ENCODE measurements at places on chromosomes 5 and 9.
A peak's percentile ranks its signal among the peaks of the same experiment; 100 is the strongest.

DNA sequence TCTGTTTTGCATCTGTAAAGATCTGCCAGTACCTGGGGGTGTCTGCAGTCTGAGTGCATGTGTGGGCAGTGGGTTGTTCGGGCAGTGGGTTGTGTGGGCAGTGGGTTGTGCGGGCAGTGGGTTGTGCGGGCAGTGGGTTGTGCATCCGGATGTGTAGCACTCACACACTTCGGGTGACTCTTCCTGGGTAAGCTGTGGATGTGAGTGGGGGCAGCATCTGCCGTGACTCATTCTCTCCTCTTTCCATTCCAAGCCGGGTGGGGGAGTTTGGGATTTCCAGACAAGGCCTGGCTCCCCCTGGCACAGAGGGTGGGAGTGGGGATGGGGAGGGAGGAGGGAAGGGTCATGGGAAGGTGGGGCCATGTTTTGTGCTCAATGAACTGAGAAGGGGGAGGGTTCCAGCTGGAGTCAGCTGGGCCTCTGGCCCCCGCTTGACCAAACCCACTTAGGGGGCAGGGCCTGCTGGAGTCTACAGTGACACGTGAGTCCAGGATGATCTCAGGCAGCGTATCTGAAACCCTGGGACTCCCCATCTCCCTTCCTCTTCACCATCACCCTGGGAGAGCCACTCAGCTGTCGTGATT, 8.3 kb downstream of the CRB2 start:
- peak; percentile 53 for ATAC-seq

DNA sequence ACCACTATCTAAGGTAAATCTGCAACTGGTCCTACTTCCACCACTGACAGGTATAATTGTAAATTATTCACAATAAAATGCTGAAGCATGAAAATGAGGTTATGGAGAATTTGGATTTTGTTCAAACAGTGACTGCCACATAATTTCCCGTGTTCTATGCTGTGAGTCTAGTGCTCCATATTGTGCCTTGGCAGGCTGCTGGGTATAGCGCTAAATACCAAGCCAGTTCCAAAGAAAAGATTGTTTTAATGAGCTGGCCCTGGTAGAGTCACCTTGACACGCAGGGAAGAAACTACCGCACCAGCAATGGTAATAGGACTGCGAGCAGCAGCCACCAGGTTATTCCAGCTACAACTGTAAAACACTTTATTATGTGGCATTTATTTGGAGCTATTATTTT, 30.4 kb downstream of the PSMB7 start:
- no peak for ATAC-seq

DNA sequence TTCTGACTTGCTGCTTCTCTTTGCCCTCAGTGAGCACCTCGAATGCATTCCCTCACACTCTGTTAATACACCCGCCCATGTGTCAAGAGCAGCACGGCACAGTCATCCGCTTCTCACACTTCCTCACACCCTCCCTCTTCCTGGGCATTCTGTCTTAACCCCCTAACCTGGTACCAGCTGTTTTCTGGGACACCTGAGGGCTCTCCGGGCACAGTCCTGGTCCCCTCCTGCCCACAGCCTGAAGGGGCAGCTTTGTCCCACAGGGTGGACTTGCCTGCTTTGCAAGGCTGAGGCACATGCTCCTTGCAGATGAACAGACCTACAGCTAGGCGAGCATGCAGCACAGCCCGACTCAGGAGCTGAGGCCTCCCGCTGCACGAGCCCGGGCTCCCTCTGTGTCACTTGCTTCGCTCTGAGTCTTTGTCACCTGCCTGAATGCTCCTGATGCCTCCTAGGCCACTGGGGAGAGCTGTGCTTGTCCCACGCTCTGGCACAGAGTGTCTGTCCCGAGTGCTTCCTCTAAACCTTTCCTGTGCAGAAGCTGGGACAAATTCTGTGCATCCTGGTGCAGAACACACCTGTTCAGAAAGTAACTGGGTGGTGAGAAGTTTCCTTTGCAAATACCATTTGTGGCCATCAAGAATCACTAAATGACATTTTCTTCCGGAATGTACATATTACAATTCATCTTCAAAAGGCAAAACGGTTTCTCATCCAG, 47.8 kb downstream of the AHRR start:
- no peak for ATAC-seq

DNA sequence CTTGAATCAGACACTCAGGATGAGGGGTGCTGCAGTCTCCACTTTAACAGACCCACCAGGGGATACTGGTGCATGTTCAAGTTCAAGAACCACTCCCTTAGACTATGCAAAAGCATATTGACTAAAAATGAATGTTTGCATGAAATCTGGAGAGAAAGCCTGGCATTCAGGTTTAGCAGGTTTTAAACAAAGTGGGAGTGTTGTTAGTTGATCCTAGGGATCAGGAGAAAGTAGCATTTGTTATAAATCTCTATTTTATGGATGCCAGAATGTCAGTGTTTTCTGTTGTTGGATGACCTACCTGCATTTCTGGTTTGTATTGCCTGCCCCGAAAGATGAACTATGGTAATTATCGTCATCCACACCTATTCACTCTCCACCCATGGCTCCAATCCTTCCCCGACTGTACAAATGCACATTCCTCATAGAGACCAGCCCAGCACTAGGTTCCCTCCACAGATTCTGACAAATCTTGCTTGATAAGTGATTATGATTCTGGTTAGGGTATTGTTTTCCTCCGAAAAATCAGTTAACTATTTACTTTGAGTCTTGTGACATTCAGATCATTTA, 17.2 kb downstream of the TMEM252 start:
- no peak for ATAC-seq

GRCh38 chr5:175478384-175479124, at the start of gene SFXN1:
Gene SFXN1 (plus strand): TSS chr5:175478560. CDS start chr5:175492104, 13,544 bp downstream.
- peak; percentile 88 for ATAC-seq

DNA sequence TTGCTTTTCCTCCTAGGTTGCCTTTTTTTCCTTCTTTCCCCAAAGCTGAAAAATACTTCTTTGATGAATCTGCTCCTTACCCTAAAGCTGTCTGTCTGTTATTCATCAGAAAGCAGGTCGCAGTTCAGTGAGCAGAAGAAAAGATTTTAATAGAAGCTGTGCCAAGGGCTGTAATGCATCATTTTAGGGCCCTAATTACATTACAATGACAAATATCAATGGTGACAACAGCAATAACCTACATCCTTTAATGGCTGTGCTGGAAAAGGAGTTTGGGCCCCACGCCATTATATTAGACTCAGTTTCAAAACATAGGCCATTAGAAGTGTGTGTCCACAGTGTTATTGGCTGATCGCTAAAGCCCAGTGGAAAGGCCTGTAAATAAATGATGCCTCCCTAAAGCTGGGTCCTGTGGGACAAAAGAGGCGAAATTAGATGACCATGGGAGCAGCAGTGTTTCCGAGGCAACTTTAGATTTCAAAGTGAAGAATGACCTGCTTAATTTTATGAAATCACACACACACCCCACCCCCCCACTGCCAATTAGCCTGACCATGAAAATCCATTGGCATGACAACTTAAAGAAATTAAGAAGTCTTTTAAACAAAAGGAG, 38.4 kb downstream of the TLE4 start:
- peak; percentile 64 for ATAC-seq

- no peak for ATAC-seq
These were observed 545.3 kb downstream of the PDE4D start for GRCh38 chr5:59348189-59348588.

GRCh38 chr5:151935135-151935695, 10.6 kb upstream of the GLRA1 start:
- ATAC-seq = peak; percentile 74

- no peak for ATAC-seq
These were observed 409.5 kb upstream of the IRX1 start for GRCh38 chr5:3186156-3186555.

DNA sequence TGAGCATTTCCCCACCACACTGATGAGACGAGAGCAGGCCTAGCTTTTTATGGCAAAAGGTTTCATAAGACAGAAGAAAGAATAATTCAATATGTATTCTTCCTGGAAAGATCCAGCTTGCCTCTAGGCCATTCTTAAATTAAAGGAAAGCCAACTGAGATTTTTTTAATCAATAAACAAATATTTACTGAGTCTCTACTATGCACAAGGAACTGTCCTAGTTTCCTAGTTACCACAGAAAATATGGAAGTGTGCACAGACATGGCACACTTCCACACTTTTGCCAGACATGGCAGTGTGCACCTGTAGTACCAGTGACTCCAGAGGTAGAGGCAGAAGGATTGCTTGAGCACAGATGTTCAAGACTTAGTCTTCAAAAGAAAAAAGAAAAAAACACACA, 281.0 kb downstream of the CETN3 start:
- ATAC-seq = peak; percentile 88

DNA sequence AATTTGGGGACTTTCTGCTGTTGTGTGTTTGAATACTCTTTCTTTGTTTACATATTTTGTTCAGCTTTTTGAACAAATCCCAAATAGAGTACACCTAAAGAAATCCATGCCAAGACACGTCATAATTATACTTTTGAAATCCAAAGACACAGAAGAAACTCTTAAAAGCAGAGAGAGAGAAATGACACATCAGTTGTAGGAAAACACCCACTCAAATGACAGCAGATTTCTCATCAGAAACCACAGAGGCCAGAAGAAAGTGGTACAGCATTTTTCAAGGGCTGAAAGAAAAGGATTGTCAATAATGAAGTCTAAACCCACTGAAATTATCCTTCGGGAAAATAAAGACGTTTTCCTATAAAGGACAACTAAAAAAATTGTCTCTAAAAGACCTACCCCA, 378.6 kb downstream of the GADD45G start:
- ATAC-seq = no peak

DNA sequence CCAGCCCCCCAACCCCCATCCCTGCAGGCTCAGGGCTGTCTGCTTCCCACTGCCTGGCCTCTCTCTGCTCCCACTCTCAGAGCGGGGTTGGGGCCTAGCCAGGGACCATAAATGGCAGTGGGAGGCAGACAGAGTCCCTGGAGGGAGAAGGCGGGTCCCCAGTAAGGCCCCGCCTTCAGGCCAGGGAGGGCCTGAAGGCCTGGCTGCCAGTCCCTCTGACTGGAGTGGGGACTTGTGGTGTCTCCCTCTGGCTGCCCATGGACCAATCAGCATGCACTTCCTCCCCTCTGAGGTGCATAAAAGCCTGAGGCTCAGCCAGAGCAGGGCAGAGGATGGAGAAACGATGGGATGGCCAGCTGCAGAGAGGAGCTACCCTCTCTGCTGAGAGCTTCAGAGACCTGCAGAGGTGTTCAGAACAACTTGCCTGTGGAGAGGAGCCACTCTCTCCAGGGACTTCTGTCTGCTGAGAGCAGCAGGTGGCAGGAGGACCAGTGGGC, 2.7 kb upstream of the BTNL9 start:
- ATAC-seq = no peak

GRCh38 chr9:116998305-116998704, 311.2 kb downstream of the TRIM32 start:
- no peak for ATAC-seq

- peak; percentile 67 for ATAC-seq
These were observed 17.7 kb upstream of the FAM120AOS start for GRCh38 chr9:93471124-93471523.

GRCh38 chr9:126628969-126629674, 15.4 kb downstream of the LMX1B start:
- ATAC-seq = no peak

GRCh38 chr9:7456377-7456776, 343.2 kb downstream of the DMAC1 start:
- ATAC-seq = peak; percentile 82

DNA sequence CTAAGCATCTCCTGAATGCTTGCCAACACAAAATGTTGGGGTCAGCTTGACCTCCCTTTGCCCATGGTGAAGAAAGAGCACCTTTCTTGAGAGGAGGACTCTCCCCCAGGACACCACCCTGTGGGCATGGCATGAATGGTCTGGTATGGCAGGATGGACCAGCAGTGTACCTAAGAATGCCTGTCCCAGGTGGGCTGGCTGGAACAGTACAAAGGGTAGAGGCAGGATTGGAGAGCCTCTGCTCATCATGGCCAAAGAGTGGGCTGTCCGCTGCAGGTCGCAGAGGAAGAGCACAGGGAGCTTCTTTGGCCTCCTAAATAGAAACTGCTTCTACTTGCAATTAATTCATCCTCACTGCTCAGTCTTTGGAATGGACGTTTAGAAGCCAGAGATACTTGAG, 131.6 kb upstream of the OSMR start:
- no peak for ATAC-seq

GRCh38 chr5:68403301-68403700, 187.7 kb downstream of the PIK3R1 start:
- ATAC-seq = peak; percentile 75

DNA sequence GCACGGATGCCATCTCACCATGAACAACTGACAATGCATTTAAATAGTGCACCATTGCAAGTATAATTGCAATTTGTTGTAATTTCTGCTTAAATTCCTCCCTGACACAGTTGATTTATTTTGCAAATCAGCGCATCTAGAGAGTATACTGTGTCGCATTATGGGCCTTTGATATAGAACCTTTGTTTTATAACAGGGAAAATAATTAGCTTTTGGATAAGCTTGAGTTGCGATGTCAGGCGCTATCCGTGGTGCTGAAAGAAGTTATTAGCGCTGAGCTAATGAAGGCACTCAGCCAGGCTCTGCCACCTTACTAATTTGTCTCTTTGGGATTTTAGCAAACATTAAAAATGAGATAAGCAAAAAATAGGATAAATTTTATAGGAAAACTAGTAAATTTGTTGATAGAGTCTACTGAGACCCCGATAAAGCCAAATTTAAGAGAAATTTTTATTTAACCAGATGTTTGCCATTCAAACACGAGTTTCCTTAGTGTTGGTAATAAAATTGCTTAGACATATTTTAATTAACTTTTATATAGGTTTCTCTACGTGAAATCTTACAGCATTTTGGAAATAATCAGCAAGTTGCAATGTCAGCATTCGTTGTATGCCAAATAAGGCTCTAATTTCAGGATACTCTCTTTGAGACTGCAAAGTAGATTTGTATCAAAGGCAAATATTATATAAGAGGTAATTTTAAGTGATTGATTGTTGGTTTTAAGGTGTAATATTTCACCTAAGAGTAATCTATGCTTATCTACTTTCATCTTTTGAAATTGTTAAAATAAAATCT, 355.5 kb downstream of the TLR4 start:
- no peak for ATAC-seq

DNA sequence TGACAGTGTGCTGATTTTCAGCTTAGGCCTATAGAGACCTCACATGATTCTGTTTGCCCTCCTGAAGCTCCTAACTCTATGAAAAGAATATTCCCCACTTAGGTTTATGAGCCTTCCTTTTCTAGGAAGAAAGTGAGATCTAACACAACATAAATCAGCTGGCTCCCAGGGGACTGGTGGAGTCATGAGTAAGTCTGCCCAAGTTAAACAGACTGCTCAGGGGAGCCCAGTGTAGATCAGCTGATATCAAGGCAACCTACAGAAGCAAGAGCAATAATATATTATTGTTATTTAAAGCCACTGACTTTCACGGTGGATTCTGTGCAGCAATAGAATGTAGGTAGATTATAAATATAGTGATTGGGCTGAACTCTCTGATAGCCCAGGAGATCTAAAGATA, 1978.6 kb upstream of the CDH6 start:
- no peak for ATAC-seq

GRCh38 chr9:93296889-93297480, 113.0 kb downstream of the WNK2 start:
- ATAC-seq = no peak
